HT1080 (cell line): ENCODE measurements at places on chromosomes 6 and 20. TPM values are rescaled to one million over a fixed set of nuclear protein-coding genes. Genes with fewer than 3 reads are reported as not detected.

DNA sequence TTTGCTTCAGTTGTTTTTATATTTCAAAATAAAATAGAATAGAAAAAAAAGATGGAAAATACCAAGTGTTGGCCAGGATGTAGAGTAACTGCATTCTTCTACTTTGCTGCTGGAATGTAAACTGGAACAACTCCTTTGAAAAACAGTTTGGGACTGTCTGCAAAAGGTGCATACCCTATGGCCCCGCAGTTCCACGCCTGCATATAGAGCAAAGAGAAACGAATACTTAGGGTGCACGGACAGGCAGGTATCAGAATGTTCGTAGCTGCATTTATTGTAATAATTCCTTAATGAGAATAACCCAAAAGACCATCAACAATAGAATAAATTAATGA lies 603 bp upstream of the RAB23 start:
- DNase-seq = no peak

- no peak for DNase-seq
Observed at GRCh38 chr6:37689381-37689780, 8.3 kb downstream of the MDGA1 start.

Gene RSPO4
- total RNA-seq = 0.30 and 0.32 TPM in 2 replicates

DNA sequence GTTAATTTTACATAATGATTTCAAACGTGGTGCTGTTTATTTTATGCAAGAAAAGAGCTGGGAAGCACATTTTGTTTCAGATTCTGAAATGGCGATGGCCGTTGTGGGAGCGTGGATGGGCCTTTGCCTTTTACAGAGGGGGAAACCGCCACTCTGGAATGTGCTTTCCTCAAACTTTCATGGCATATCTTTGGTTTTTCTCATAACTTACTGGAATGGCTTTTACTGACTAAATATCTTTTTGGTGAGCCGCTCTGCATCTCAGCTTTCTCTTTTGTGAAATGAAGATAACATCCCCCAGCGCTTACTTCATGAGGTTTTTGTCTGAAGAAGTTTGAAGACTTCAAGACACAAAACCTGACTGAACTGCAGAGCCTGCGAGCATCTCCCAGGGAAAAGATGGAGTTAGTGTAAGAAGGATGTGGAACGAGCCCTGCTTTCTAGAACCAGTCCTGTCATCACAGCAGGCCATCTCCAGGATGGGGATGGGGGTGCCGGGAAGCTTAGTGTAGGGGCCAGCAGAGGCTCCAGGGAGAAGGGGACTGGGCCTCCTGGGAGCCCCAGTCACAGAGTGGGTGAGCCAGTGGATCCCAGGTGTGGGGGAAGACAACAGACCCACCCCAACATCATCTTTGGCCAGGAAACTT lies 61.8 kb upstream of the TIAM2 start:
- DNase-seq = no peak

DNA sequence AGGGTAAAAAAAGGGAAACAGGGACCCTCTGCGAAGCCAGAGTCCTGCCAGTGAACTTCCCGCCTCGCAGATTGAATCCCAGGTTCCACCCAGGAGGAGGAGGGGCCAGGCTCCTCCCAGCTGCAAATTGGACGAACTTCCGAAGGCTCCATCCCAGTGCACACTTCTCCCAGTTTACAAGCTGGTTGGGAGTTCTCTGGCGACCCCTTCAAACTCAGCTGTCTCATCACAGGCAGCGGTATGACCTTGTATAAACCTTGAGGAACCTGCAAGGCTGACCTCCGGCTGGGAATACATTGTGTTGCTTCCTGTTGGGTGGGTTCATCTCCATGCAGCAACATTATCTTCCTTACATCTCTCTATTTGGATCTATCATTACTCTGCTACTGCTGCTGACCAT lies 962.7 kb downstream of the GRIK2 start:
- DNase-seq = no peak

Gene ZNF391
- 0.06 and 0.13 TPM in 2 replicates for total RNA-seq

GRCh38 chr6:15400572-15401004 lies 154.7 kb downstream of the JARID2 start:
- DNase-seq = no peak

Gene CEBPB
- total RNA-seq = 58.5 and 60.7 TPM in 2 replicates

- DNase-seq = no peak
Observed at GRCh38 chr6:169859978-169860703, 108.7 kb downstream of the ERMARD start.

GRCh38 chr20:16441546-16442164 lies 131.6 kb downstream of the KIF16B start:
- no peak for DNase-seq

Gene NHLRC1
- total RNA-seq = 0.31 TPM in 1 of 2 replicates, not detected in the other

Gene NPBWR2
- not detected in 2 replicates for total RNA-seq

DNA sequence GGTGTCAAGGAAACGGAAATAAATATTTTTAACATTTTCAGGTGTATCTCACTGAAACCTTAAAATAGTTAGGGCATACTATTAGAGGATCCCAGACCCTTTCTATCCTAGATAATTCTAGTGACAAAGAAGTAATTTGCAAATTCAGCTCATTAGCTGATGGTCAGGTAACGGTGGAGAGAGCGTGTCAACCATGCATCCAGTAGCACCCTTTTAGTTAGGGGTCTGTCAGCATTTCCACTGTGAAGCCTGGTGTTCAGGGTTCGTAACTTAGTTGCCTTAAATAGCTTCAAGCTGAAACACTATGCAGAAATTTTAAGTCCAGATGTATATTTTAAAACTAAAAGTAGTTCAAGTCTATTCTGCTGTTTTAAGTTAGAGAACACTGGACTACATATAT lies 48.5 kb upstream of the SUPT3H start:
- DNase-seq = no peak

GRCh38 chr6:33585403-33586107 lies 5.5 kb upstream of the BAK1 start:
- peak; percentile 86 for DNase-seq

- DNase-seq = peak; percentile 17
Observed at GRCh38 chr6:24064106-24064505, 61.9 kb upstream of the NRSN1 start.

DNA sequence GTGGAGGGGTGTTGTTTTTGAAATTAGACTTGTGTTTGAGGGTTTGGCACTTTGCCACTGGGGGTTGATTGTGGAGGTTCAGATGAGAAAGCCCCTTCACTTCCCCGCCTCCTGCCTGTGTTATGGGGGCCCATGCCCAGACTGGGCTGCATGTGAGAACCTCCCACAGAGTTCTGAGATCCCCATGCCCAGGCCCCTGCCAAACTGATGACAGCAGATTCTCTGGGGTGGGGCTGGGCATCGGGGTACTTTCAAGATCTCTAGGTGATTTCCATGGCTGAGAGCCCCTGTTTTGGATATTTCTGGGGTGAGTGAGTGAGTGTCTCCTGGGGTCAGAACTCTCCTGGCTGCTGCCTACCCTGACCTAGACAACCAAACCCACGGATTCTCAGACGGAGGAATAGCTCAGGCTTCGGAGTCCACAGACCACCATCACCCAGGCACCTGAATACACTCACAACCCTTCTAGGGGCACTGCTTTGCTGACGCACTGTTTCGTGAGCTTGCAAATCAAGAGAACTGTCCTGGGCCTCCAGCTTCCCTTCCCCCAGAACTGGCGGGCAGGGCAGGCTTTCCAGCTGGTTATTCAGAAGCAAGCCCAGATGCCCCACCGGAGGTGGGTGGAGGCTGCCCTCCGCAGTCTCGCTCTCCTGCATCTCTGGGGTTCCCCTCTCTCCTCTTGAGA lies 6.3 kb downstream of the BCAS1 start:
- no peak for DNase-seq

DNA sequence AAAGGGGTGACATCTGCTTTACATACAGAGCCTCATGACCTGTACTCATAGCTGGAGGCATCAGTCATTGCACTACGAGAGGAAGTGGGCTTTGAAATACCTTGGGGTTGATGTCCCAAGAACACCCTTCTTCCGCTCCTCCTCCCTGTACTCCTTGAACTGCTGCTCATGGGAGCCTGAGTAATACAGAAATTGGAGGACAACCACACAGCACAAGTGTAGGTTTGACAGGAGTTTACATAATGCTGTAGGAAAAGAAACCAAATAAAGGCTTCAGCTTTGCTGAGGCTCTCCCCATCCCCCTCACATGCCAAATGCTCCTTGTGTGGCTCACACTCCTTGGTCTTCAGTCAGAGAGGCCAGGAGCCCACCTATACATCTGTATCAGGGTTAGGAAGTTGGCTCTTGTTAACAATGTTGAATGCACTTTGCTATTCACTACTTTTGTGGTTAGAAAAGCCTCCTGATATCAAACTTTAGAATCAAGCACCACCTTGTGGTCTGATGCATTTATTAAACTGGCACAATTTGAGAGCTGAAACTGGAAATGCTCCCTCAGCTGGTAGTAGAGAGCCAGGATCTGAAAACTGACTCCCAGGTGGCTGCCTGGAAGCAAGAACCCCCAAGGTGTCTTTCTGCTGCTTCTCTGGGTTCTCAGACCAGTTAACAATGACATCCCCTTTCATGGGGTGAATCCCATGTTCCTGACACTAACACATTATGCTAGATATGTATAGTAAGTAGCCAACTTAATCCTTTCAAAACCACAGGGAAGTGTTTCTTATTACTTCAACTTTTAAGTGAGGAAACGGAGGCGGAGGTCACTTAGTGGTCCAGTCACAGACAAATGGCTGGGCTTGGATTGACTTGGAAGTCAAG lies 56.2 kb upstream of the EDN1 start:
- DNase-seq = peak; percentile 90

GRCh38 chr20:57445774-57446173 lies 54.6 kb downstream of the RBM38 start:
- no peak for DNase-seq

GRCh38 chr6:116881236-116881635 lies 4.2 kb downstream of the RFX6 start:
- no peak for DNase-seq

DNA sequence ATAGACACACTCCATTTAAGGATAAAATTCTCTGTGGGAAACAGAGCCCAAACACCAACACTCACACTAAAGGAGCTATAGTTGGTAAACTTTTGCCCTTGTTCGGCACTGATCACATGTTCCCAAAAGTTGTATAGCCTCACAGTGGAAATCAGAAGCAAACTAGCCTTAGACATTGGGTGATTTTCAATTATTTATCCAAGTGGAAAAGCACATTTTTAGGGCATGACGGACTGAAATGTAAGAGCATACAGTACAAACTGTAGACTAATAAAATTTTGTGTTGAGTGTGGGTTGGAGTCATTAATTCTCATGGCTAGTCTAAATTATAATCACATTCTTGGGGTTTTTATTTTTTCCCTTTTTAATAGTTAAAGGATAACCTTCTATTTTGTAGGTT lies 202.4 kb downstream of the MOXD1 start:
- no peak for DNase-seq

- DNase-seq = no peak
Observed at GRCh38 chr6:3236005-3236404, 8.6 kb upstream of the TUBB2B start.

DNA sequence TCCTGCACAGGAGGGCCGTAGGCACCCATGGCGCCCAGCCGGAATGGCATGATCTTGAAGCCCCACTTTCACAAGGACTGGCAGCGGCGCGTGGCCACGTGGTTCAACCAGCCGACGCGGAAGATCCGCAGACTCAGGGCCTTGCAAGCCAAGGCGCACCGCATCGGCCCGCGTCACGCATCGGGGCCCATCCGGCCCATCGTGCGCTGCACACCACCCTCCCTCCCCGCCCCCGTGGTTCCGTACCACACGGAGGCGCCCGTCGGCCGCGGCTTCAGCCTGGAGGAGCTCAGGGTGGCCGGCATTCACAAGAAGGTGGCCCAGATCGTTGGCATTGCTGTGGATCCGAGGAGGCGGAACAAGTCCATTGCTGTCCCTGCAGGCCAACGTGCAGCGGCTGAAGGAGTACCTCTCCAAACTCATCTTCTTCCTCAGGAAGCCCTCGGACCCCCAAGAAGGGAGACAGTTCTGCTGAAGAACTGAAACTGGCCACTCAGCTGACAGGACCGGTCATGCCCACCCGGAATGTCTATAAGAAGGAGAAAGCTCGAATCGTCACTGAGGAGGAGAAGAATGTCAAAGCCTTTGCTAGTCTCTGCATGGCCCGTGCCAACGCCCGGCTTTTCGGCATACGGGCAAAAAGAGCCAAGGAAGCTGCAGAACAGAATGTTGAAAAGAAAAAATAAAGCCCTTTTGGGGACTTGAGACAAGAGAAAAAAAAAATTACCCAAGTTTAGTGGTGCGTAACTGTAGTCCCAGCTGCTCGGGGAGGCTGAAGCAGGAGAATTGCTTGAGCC lies 9.9 kb upstream of the NCOA5 start:
- DNase-seq = no peak

Gene OXT
- total RNA-seq = not detected in 2 replicates

DNA sequence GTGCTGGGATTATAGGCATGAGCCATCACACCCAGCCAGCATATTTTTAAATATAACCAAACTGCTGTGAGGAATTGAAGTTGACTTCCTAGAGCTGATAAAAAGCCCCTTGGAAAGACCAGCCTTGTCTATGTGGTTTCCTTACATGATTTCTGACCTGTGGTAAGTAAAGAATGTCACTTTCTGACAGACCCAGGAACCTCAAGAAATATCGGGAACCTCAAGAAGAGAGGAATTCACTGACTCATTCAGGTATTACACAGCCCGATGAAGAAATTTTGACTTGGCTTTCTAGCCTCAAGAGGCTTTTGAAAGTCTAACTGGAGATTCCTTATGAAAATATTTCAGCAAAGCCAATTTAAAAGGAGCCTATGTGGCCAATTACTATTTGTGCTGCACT lies 71.8 kb downstream of the FOXF2 start:
- peak; percentile 79 for DNase-seq

Gene TUBB2B
- 0.10 TPM in 1 of 2 replicates, not detected in the other for total RNA-seq

GRCh38 chr6:134389658-134390057 lies 71.7 kb upstream of the SGK1 start:
- no peak for DNase-seq

GRCh38 chr6:117929501-117929900 lies 22.4 kb downstream of the SLC35F1 start:
- no peak for DNase-seq
